ENCODE measurements at places on chromosomes 3 and 15.

GRCh38 chr3:185283374-185283935, 29.6 kb upstream of the EHHADH start:
- peak; percentile 51 for DNase-seq

DNA sequence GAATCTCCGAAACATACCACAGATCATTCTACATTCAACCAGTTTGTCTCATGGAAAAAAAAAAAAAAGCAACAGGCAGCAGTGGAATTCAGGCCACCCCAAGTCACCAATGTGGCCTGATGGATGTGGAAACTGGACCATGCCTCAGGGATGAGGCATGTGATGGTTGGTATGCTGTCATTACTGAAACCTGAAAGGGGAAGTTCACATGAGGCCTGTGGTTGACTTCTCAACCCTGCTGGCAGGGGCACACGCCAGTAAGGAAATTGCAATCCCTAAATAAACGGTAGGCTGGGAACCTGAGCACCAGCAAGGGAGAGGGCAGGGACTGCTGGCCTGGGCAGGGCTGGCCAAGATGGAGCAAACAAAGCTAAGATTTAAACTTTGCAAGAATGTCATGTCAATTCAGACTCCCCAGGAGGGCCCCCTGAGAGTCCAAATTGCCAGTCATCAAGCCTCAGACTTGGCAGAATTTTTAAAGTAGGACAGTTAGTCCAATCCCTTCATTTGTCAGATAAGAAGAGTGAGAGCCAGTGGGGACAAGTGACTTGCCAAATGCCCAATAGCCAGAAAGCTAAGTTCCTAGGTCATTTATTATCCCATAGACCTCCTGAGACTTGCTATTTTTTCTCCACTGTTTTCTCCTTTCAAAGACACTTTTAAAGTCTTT, 310.4 kb downstream of the ERC2 start:
- no peak for DNase-seq

DNA sequence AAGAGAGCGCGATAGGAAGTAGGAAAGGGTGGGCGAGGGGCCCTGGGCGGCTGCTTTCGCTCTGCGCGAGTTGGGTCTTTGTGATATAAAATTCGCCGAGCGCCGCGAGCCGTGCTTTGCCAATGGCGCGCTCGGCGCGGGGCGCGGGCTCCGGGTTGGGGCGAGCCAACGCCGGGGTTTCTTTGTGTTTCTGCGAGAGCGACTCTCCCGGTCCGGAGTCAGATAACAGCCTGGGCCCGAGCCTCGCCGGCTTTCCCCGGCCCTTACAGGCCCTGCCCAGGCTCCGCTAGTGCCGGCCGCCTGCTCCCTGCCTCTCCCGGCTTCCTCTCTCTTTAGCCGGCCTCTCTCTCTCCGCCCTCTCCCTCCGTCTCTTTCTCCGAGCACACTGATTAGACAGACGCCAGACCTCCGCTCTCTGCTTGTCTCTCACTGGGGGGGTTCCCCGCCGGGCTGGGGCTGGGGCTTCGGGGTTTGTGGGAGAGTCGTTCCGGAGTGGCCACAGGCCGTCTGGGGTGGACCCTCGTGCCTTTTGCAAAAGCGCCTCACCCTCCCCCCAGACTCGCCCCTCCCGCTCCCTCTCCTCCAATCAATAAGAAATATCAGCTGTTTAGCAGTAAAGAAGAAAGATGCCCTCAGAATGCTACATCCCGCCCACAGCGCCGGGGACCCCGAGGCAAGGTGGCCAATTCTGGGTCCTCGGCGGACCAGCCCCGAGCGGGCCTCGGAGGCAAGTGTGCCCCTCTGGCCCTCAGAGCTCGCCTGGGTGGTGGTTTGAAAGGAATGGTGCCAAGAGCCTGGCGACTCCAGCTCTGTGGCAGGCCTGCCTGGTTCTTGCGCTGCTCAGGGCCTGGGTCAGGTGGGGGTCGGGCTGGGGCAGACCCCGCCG, 2.9 kb downstream of the NR2F2 start:
- DNase-seq, result no peak

GRCh38 chr3:152276681-152277080, 8.0 kb downstream of the MBNL1 start:
- no peak for DNase-seq

GRCh38 chr3:176274161-176274560, 923.1 kb downstream of the TBL1XR1 start:
- no peak for DNase-seq

GRCh38 chr3:86578071-86578470, 412.9 kb downstream of the VGLL3 start:
- DNase-seq, result no peak

- DNase-seq, result no peak
These were observed 6.6 kb upstream of the MNS1 start for GRCh38 chr15:56471440-56472069.

- no peak for DNase-seq
These were observed 17.5 kb upstream of the ARHGAP31 start for GRCh38 chr3:119276680-119277079.

- DNase-seq, result no peak
These were observed 1041.9 kb downstream of the OTOL1 start for GRCh38 chr3:162538491-162538890.

- no peak for DNase-seq
These were observed 24.8 kb downstream of the CCR1 start for GRCh38 chr3:46183330-46183729.

DNA sequence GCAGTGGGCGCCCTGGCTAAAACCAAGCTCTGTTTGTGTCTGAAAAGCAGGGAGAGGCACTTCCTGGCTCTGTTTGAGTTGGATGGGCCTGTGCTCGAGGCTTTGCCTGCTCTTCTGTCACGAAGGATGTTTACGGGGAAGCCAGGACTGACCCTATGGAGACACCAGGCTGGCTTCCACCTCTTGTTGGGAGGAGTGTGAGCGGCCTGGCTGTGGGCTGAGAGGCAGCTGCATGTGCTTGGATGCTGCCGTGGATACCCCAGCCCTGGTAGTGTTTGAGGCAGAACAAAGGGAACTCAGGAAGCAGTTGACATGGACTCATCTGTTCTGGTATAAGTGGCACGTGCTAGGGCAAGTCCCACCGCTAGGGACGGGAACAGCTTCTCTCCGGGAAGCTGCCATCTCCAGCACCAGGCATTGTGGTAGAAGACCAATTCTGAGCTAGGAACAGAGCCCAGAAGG, 17.6 kb upstream of the SLC41A3 start:
- no peak for DNase-seq

DNA sequence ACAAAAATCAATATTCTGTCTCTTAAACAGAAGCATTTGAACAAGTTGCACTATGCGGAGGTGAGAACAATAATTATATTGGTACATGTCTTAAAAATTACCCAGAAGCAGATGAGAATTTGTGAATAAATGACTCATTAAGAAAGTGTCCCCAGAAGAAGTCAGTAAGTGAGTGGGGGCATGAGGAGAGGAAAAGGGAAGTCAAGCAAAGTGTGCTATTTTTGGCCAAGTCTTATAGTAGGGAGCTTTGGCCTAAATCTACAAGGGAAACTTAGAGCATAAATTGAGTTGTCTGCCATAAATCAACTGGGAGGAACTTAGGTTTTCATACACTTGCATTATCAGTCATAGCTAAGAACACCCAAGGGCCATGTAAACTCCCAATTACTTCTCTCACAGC, 86.9 kb upstream of the SATB1 start:
- no peak for DNase-seq

DNA sequence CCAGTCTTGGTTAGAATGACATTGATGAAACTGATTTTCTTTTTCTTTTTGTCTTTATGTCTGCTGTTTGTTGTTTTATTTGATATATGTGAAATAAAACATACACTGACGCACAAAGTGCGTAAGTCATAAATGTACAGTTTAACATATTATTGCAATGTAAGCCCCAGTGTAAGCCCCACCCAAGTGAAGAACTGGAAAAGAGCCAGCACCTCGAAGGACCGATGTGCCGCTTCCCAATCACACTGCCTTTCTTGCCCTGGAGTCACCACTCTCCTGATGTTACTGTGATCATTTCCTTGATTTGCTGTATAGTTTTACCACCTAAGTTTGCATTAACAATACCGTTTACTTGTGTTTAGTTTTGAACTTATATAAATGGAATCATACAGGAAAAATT, 128.4 kb upstream of the LPP start:
- DNase-seq, result no peak

DNA sequence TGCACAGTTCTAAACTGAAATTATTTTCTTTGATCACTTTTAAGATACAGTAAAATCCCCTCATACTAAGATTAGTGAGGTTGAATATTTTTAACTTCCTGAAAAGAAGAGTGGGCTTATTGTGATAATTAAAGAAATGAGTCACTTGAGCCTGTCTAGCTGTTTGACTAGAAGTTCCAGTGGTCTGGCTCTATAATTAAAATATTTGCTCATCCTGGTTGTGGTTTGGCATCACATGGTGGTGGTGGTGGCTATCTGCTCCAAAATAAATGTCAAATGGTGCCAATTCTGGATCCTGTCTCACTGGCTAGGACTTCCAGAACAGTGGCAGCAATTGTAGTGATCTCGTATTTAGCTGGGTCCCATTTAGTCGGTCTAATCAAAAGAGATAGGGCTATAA, 8.6 kb upstream of the TEX9 start:
- DNase-seq, result no peak

DNA sequence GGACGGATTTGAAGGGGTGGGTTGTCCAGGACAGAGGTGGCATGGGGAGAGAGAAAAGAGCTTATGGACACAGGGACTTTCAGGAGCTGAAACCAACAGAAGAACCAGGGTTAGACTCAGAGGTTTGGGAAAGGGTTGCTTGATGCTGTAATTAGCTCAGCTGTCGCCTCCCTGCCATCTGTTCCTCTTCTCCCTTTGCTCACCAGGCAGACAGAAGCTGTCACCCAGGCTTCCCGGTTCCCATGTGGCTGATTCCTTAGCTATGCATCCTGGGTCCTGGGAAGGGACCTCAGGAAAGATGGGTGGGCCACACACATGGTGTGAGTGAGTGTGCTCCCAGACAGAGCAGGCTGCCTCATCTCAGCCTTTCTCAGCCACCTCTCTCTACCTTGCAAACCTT, 14.1 kb downstream of the PTPN23 start:
- no peak for DNase-seq

GRCh38 chr3:112776000-112776399, 70.7 kb downstream of the CD200R1L start:
- DNase-seq, result peak; percentile 44

DNA sequence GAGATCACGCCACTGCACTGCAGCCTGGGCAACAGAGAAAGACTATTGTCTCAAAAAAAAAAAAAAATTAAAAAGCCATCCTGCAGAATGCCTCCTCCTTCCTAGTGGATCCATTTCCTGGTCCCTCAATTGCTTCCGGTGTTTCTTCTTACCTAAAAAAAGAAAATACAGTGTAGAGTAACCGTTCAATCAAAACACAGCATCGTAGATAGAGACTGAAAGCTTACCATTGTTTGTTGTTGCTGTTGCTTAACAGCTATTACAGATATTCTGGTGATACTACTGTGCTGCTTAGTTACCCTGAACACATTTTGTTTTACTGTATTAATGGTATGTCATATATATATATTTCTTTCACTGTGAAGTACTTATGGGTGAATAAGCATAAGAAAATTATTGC, 105.5 kb upstream of the LRRFIP2 start:
- DNase-seq, result no peak

DNA sequence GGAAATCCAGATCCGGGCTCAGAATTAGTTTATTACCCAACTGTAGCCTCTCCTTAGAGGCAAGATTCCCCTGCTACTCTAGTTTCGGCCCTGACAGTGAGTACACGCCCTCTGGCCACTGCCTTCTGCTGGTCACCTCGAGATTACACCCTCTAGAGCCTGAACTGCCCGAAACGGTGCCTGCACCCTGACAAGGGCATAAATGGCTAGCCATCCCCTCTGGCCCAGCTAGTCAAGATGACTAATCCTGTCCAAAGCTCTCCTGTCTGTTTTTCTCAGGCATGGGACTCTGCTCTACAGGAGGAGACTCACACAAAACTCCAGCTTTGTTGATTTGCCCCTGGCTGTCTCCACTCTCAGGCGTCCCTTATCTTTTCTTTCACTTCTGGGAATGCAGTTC, 150.5 kb upstream of the UBE2E2 start:
- DNase-seq, result no peak

DNA sequence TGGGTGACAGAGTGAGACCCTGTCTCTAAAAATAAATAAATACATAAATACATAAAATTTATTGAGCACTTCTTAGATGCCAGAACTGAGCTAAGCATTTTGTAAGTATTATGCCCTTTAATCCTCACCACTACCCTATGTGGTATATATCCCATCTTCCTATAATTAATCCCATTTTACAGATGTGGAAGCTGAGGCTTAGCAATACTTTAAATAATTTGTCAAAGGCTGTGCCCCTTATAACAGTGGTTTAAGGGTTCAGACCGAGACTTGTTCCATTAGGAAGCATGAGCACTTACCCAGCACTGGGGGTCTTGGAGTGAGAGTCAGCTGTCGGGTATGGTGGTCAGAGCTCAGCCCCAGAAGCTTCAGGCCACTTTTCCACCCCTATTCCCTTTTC, 7.5 kb upstream of the CHST14 start:
- DNase-seq, result no peak

DNA sequence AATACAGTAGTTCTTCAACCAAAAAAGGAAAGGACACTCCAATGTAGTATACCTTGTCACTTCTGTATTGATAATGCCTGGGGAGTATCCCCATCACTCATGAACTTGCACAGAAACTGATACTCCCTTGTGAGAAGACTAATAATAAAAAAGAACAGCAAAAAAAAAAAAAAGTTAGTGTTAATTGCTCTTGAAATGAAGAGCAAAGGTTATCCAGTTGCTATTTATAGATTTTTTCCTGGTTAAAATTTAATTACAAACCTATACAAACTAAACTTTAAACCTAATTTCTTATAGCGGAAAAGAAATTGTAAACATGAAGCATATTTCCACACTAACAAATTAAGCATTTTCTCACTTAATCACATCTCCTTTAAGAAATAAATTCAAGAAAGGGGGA, 6.7 kb downstream of the PLOD2 start:
- no peak for DNase-seq

GRCh38 chr3:70868561-70868960, 556.1 kb upstream of the MDFIC2 start:
- DNase-seq, result no peak

DNA sequence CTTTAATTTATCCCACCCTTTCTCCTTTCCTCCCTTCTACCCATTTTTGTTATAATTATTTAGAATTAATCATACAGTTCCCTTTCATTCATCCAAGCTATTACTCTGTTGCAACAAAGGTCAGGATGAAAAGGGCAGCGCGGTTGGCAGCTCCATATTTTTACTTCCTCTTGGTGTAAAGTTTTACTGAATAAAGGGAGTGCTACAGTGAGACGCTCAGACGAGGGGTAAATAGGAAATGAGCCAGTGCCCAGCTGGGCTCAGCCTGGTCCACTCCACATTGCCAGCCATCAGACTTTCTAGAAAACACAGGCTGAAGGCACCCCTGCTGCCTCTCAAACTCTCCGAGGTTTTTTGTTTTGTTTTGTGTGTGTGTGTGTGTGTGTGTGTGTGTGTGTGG, 21.9 kb upstream of the ZBTB38 start:
- no peak for DNase-seq

DNA sequence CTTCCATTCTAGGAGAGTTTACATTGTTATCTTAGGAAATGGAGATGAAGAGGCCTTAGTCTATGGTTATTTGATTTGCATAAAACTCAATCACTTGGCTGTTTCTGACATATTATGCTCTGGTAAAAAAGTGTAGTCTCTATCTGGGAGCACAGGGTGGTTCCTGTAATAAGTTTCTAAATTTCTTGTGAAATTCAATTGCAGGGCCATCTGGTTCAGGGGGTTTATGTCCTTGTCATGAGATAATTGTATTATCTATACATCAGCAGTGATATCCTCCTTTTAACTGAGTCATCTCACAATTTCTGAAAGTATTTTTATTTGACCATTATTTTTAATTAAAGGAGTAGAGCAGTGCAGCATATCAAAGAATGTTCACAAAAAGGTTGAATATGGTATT, 203.3 kb downstream of the MFSD1 start:
- no peak for DNase-seq

GRCh38 chr3:10437272-10437994, 68.0 kb downstream of the ATP2B2 start:
- no peak for DNase-seq
